HS-5 (cell line): ENCODE measurements at places on chromosomes 5 and 9.

- no peak for DNase-seq
These were observed 427.9 kb downstream of the KCTD16 start for GRCh38 chr5:144598451-144599068.

DNA sequence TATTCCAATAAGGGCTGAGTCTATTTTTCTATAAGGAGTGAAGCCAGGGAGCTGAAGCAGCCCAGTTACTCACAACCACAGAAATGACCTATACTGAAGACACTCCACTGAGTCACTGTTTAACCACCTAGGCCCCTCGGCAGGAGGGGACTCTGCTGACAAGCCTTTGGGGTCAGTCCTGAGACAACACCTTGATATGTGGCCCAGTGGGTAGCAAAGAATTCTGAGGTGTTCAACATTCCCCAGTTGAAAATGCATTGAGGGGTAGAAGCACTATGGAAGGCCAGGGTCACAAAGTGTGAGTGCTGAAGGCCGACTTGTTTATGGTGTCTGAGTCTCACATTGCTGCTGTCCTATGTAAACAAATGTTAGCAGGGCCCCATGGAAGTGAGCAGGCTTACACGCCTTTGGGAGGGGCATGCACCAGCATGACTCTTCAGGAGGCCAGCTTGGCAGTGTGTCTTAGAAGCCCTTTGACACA lies 112.6 kb upstream of the NFIL3 start:
- peak; percentile 45 for DNase-seq

DNA sequence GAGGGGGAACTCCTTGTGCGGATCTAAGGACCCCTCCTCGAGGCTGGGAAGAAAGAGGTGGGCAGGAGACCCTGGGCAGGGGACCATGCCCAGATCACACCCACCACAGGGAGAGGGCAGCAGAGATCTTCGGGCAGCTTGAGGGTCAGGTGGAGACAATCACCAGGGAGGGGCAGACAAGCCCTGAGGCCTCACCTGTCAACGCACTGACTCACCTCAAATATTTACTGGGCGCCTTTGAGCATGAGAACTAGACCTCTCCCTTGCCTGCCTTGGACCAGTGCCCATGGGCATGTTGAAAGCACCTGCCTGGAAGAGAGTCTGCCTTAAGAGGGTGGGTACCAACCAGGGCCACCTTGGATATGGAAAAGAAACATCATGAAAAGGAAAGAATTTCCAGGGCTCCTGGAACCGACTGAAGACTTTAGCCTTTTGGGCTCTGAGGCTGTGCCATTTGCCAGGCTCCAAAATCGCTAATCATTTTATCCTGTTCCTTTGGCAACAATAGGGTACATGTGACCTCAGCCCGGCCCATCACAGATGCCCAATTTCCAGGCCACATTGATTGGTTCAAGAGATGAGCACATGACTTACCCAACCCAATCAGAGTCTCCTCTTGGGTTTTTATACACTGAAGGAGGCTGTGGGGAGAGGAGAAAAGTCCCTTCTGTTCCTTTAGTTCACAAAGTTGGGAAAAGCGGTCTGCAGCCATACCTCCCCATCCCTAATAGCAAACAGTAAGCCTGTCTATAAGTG lies 10.4 kb upstream of the SPINK4 start:
- DNase-seq, result no peak

DNA sequence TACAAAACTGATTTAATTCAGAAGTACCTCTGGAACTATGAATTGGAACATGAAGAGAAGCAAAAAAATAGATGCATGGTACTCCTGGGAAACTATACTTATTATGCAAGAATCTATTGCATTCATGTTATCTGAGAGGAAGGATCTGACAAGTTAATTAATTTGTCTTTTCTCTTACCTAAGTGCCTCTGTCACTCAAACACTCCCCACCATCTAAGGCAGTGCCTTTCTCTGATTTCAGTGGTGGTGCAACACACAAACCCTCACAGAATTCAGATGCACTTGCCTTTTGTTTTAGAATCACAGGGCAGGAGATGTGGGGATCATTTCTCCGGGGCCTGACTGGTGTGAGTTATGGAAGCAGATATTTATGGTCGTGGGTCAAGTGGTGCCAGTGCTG lies 52.5 kb upstream of the C9orf72 start:
- no peak for DNase-seq

DNA sequence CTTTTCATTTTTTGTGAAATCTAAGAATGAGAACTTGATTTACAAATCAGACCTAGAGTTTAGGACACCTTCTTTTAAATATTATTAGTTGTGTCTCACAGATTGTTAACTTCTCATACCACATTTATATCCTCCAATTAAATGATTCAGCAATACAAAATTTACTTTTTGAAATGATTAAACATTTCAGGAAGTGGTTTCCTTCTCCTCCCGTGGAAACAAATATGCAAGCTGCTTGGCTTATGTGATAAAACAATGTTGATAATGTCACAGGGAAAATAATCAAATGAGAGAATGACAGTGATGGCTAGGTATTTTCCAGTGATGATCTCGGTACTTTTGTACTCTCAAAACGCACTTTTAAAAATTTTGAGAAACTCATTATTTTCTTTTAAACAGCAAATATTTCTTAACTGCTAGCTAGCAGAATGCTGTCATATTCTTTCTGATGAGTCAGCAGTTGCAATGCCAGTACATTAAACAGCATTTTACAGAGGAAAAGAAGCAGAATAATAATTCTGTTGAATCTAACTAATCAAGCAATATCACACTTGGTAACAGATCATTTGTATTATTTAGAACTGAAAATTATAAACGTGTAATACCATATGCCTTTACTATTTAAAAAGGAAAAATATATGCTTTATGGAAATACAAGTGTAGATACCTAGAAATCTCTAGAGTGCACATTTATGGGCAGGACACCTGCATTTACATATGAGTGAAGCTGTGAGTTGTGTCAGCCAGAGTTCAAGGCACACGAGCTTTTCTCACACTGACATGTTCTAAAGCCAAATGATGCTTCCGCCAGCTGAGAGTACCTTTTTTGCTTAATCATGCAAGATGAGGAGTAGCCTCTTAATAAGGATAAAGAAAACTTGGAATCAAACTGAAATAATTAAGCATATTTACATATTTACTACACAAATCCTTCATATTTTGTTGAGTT lies 53.6 kb upstream of the CDH18 start:
- DNase-seq, result peak; percentile 37

DNA sequence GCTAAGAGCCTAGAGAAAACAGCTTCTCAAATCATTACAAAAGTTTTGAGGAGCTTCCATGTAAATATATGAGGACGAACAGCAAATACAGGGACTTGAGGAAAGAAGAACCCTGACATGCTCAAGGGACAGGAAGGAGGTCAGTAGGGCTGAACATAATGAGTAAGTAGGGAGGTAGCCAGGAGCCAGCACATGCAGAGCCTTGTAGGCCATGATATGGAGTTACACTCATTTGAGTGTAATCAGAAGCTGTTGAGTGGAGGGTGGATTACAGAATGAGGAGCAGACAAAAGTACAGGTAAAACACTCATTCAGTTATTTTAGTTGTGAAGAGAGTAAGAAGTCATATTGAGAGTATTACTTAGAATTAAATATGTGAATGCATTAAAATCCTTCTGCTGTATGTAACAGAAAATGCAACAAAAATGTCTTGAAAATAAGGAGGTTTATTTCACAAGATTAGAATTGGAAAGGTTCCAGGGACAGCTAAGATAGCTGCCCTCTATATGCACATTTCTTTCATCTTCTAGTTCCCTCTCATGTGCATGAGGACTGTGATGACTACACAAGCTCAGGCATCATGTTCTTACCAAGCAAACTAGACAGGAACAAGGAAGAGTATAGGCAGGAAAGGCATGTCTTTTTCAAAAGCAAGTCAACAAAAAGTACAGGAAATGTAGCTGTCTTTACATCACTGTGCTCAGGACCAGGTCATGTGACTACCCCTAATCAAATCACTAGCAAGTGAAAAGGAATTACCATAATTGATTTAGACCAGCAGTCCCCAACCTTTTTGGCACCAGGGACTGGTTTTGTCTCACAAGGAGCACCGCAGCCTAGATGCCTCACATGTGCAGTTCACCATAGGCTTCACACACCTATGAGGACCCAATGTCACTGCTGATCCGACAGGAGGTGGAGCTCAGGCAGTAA lies 87.2 kb downstream of the TMEM232 start:
- DNase-seq, result no peak

- no peak for DNase-seq
These were observed 16.4 kb upstream of the FBP1 start for GRCh38 chr9:94655739-94656138.

- DNase-seq, result no peak
These were observed 49.4 kb downstream of the NEURL1B start for GRCh38 chr5:172690258-172691075.

GRCh38 chr5:154271936-154272514 lies 81.5 kb downstream of the GALNT10 start:
- no peak for DNase-seq

DNA sequence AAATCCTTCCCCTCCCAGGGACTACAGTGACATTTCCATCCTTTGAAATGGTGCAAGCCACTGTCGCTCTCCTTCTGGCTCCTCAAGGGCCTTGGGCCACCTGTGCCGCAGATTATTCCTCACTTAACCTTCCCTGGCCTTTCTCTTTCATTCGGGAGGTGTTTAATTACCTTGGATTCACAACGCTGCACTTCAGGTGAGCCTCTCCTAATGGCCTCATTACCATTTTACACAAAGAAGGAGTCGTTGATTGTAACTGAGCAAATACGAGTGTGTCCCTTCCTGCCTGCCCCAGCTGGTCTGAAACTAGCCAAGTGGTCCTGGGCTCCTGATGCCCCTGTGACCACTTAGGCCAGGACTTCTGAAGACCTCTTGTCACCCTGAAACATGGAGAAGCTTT lies 205.0 kb downstream of the CRB2 start:
- no peak for DNase-seq

- no peak for DNase-seq
These were observed 234.6 kb upstream of the ADRA1B start for GRCh38 chr5:159681661-159682060.

GRCh38 chr5:1763548-1763911 lies 36.1 kb downstream of the MRPL36 start:
- peak; percentile 11 for DNase-seq

- no peak for DNase-seq
These were observed 638.1 kb downstream of the EFNA5 start for GRCh38 chr5:107032629-107033028.

- DNase-seq, result no peak
These were observed 272.0 kb downstream of the ARHGAP26 start for GRCh38 chr5:143041972-143042770.

DNA sequence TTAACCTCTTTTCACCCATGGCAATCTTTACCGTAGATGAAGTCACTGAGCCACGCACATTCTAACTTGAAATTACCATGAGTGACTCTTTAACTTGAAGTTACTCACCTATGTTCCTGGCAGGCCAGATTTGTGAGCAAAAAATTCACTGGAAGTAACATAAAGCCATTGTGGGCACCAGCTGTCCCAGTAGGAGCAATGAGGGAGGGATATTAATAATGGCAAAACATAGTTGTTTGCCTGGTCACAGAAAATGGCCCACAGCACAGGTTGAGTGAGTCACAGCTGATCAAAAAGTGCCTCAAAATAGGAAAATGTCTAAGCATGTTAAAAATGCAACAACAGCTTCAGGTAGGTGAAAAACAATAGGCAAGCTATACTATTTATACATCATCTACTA lies 146.6 kb downstream of the EFNA5 start:
- no peak for DNase-seq

DNA sequence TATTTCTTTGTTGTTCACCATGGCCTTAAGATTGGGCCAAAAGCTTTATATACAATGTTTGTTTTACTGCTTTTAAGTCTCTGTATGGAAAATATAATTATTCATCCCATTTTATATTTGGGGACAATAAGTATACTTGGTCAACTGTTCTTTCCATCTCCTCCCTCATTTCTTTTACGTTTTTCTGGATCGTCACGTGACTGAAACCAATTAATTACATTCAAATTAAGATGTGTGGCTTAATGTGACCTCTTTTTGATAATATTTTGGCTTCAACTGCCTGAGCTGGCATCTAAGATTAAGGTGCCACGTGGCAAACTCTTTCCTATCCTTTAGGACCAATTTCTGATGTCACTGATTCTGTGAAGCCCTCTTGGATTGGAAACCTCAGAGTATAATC lies 250.1 kb upstream of the SGCD start:
- DNase-seq, result no peak

GRCh38 chr9:37036776-37037502 lies 2.9 kb upstream of the PAX5 start:
- no peak for DNase-seq

- no peak for DNase-seq
These were observed 77.3 kb upstream of the PLCXD3 start for GRCh38 chr5:41587668-41588067.

GRCh38 chr9:3768286-3768685 lies 242.5 kb upstream of the RFX3 start:
- no peak for DNase-seq

DNA sequence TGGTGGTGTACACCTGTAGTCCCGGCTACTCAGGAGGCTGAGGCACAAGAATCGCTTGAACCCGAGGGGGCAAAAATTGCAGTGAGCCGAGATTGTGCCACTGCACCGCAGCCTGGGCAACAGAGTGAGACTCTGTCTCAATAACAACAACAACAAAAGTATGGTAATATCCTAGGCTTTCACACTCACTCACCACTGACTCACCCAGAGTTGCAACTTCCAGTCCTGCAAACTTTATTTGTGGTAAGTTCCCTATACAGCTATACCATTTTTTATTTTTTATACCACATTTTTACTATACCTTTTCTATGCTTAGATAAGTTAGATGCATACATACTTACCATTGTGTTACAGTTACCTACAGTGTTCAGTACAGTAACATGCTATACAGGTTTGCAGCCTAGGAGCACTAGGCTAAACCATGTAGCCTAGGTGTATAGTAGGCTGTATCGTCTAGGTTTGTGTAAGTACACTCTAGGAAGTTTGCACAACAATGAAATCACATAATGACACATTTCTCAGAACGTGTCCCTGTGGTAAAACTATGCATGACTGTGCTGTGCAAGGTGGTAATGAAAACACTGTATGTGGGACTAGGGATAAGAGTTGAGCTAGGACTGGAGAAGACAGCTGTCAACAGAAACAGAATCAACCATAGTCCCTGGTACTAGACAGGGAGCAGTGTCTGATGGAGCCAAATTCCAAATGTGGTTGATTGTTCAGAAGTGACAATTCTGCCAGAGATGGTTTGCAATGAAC lies 109.5 kb upstream of the RAD23B start:
- DNase-seq, result no peak

GRCh38 chr5:61362796-61363368 lies 30.8 kb downstream of the ZSWIM6 start:
- DNase-seq, result no peak

DNA sequence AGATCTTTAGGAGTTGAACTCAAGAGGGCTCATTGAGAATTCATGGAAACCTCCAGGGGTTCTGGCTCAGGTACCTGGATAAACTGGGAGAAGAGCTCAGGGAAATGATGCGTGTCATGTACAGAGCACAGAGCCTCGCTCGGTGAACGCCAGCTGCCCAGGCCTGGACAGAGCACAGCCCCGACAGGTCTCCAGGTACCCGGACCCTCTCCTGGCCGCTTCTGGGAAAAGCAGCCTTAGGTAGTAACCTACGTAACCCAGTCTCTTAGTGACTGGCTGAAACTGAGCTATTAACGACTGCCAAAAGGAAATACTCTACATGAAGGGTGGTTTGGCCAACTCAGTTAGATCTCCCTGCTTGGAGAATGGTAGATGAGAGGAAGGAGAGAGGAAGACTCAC lies 157.4 kb downstream of the TTLL11 start:
- no peak for DNase-seq
